Thymus (tissue), 14 donors: ENCODE measurements at places on chromosomes 2 and 18. TPM values are rescaled to one million over a fixed set of nuclear protein-coding genes. Genes with fewer than 3 reads are reported as not detected.

DNA sequence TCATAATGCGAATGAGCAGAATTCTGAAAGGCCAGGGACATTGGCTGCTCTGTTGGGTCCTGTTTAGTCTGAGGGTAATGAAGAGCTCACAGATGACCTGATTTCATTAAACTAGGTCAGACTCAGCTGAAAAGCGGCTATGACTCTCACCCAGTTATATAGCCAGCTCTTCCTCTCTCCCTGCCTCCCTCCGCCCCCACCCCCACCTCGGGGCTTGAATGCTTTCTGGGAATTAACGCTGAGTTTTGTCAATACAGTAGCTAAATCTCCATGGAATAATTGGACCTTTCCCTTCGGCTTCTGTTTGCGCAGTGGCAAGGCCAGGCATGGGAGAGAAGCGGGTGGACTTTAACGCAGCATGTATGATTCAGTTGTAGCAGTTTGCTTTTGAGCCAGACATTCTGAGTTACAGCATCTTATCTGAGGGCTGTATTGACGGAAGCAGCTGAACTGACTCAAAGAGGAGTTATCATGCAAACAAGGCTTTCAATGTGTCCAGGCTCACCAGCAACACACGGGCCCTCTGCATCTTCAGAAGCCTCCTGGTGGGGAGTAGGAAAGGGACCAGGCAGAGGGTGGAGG, 110.6 kb downstream of the MYCN start:
- H3K4me1 ChIP-seq: no peaks in the 10 kb centered on the region
- H3K27me3 ChIP-seq: no peaks in the 10 kb centered on the region
- H3K4me3 ChIP-seq: no peak overlapping the region
- H3K27ac ChIP-seq: no peak overlapping the region
- no peak for DNase-seq

DNA sequence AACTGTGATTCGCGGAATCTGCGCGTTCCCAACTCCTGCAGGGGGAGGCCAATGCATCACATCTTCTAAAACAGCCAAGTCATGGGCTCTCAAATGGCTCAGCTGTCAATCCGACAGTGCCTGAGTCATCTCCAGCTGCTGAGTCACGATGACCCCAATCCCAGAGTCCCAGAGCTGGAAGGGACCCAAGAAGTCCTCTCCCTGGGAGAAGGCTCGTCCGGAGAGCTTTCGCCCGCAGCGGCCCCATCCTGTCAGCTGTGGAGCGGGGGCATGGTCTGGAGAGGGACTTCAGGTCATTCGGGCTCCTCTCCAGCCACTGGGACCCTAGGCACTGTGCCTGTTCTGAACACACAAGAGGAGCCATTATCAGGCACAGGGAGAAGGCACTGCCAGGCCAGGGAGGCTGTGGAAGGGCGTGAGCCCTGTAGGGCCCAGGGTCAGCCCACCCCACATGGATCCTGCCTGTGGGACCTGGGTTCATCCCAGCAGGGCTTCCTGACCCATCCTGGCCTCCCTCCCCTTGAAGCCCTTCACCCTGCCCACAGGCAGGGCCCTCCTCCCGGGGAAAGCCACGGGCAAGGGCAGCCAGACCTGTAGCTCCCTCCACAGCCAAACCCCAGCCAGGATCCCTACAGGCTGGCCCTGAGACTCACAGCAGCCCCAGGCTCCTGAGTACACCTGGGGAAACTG, 47.6 kb upstream of the GPC1 start:
- no peaks in the 10 kb centered on the region for H3K36me3 ChIP-seq
- DNase-seq: no peak
- H3K4me3 ChIP-seq: no peak overlapping the region
- no peak overlapping the region for H3K27ac ChIP-seq

GRCh38 chr2:152499896-152500735, 165.1 kb downstream of the FMNL2 start:
- H3K27me3 ChIP-seq: no peaks in the 10 kb centered on the region
- H3K4me3 ChIP-seq: no peak overlapping the region
- H3K27ac ChIP-seq: peak overlapping the region; percentile 1
- no peaks in the 10 kb centered on the region for H3K36me3 ChIP-seq
- no peak for DNase-seq
- no peaks in the 10 kb centered on the region for H3K4me1 ChIP-seq

DNA sequence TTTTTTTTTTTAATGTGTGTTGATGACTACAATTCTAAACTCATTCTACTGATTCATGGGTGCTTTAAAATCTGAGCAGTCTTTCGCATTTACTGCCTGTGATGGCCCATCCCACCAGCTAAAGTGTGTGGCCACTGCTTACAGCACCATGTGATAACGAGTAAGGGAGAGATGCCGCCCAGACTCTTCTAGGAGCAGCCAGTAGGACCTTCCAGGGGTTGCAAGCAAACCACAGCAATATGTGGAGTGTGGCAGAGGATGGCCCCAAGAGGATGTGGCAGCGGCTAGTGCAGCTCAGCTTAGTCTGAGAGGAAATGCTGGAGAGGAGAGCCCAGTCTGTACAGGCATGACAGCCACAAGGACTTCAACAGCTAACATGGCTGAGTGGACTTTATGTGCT, 14.9 kb downstream of the IL1B start:
- DNase-seq: no peak
- no peak overlapping the region for H3K4me3 ChIP-seq
- H3K4me1 ChIP-seq: peaks cover 2% of the 10 kb centered on the region
- no peak overlapping the region for H3K27ac ChIP-seq
- H3K36me3 ChIP-seq: no peaks in the 10 kb centered on the region
- no peaks in the 10 kb centered on the region for H3K27me3 ChIP-seq

GRCh38 chr2:80238692-80239469, 65.7 kb downstream of the LRRTM1 start:
- H3K36me3 ChIP-seq: no peaks in the 10 kb centered on the region
- DNase-seq: no peak
- no peaks in the 10 kb centered on the region for H3K4me1 ChIP-seq
- H3K27me3 ChIP-seq: no peaks in the 10 kb centered on the region

DNA sequence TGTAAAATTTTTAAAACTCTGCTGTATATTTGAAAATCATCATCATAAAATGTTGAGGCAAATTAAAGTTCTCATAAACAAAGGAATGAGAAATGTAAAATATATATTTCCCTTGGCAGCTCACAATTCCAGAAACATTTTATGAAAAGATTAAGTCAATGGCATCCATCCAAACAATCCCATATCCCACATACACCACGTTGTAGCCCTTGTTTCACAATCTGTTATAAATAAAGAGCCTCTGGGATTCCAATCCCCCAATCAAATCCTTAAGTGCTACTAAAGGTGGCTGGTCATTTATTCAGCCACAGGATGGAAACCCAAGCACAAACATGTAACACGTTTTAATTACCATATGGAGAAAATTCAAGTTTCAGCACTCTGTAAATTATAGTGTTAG, 51.7 kb downstream of the GFPT1 start:
- H3K27ac ChIP-seq: no peak overlapping the region
- H3K4me3 ChIP-seq: no peak overlapping the region
- DNase-seq: no peak
- H3K4me1 ChIP-seq: no peaks in the 10 kb centered on the region

DNA sequence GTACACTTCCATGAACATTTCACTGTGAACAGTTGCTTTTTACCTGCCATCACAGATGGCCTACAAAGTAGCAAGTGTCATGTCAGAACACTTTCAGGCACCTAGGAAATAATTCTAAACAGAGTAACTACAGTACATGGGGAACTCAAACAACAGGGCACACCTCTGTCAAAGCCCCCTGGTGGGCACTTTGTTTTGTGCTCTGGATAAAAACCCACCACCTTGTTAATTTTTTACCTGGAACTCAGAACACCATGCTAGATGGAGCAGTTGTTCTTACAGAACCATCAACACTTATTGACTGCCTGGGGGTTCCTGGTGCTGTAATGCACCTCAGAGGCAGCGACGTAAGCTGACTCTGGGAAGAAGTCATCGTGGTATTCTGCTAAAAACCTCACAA, 2.3 kb downstream of the MSL3B start:
- H3K4me3 ChIP-seq: no peak overlapping the region
- H3K27me3 ChIP-seq: no peaks in the 10 kb centered on the region
- peak; percentile 32 for DNase-seq
- H3K4me1 ChIP-seq: peaks cover 3% of the 10 kb centered on the region
- H3K27ac ChIP-seq: no peak overlapping the region

DNA sequence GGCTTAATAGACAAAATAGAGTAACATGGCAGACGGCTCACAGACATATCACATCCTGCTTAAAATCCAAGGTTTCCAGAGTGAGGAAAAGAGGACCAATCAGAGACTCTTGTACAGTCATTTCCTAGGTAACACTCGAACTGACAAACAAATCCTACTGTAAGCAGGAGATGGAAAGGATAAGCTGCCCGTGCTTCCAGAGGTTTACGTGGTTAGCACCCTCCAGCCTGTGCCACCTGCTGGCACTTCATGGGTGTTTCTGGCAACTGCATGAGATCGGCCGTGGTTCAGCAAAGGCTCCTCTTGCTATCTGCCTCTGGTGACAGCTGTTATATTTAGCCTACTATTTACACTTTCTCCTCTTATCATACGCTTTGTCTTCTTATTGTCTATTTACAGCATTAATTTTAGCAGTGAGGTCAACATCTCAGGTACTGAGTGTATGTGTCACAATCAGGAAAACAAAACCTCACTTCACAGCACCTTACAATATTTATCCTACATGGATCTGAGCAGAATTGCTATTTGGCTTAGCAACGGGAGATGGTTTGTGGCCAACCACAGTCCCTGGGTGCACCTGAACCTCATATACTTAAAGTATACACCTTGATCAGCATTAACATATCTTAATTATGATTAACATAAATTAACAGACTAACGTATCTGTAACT, 226.9 kb downstream of the TMEM163 start:
- no peak overlapping the region for H3K27ac ChIP-seq
- H3K4me1 ChIP-seq: no peaks in the 10 kb centered on the region
- no peaks in the 10 kb centered on the region for H3K27me3 ChIP-seq
- no peak overlapping the region for H3K4me3 ChIP-seq
- no peak for DNase-seq

DNA sequence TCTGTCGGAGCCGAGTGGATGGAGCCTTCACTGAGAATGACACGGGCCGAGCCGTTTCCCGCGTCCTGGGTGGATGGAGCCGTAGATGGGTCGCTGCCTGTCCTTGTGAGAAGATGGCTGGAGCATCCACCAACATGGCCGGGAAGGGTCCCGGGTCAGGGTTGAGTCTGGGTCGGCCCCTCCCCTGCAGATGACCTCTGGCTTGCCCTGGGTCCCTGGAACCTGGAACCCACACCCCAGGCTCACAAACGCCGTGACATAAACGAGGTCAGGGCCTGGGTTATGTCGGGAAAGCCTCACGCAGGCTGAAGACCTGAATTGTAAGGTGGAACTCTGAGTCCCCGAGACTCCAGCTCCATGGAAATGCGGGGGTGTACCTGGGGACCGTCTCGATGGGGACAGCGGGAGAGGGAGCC, 94.9 kb downstream of the NFATC1 start:
- H3K4me3 ChIP-seq: no peak overlapping the region
- H3K27me3 ChIP-seq: no peaks in the 10 kb centered on the region
- peaks cover 2% of the 10 kb centered on the region for H3K36me3 ChIP-seq
- no peak for DNase-seq
- no peak overlapping the region for H3K27ac ChIP-seq

- no peaks in the 10 kb centered on the region for H3K36me3 ChIP-seq
- H3K27ac ChIP-seq: no peak overlapping the region
- peaks cover 5% of the 10 kb centered on the region for H3K4me1 ChIP-seq
These were observed 114.3 kb downstream of the DIS3L2 start for GRCh38 chr2:232075859-232076258.

The RAB6C gene
- 0.05 TPM for total RNA-seq

The STEAP3 gene
- total RNA-seq: 0.90 TPM

The KATNAL2 gene
- 2.2 TPM for total RNA-seq

The OTOF gene
- total RNA-seq: 0.42 TPM
